ENCODE measurements at places on chromosomes 6 and 20.

DNA sequence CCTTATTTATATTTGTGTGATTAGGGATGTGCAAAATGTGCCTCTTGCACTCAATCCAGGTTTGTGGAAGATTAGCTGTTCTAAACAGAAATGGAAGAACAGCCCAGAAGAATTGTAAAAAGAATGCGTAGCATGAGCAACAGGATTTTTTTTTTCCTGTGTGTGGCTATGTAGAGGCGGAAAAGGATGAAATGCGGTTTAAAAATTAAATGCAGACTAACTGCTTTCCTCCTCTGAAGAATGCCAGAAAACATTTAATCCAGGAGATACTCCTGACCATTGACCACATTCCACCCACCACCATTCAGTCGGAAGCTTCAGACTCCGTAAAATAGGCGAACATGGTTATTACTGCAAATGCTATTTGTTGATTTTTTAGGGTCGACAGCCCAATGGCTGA is 83.4 kb downstream of the BMP6 start:
- DNase-seq, result no peak

- no peak for DNase-seq
Measured at GRCh38 chr6:166683477-166683876, 56.4 kb upstream of the RPS6KA2 start.

GRCh38 chr20:47799116-47799715 is 13.9 kb upstream of the SULF2 start:
- DNase-seq, result no peak

GRCh38 chr6:142863981-142864380 is 81.0 kb downstream of the HIVEP2 start:
- DNase-seq, result no peak
